ENCODE measurements at places on chromosomes 3 and 15. TPM values are rescaled to one million over a fixed set of nuclear protein-coding genes. Genes with fewer than 3 reads are reported as not detected.

Gene TUSC7
- not detected for total RNA-seq

Gene PLA2G4E
- total RNA-seq: not detected

Gene AHSG
- total RNA-seq: not detected

Gene FBN1
- 333 TPM for total RNA-seq

DNA sequence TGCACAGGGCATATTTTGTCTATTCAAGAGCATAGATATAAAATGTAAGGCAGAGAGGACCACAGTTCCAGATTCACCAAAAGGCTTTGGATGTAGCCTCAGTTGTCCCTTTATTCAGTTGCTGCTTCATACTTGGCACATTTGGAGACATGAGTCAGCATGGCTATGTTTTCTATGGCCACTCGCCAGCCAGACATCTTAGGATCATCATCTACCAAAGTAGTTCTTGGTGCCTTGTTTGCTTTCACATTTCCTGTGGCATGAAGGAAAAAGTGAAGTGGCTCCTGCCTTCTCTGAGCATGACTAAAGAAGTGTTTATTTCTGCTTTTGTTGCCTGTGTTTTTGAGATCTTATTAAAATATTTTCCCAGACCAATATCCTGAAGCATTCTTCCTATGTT is 7.2 kb downstream of the SUSD5 start:
- peak; percentile 65 for DNase-seq

- no peak for DNase-seq
These were observed 11.9 kb downstream of the VGLL4 start for GRCh38 chr3:11631820-11632219.

DNA sequence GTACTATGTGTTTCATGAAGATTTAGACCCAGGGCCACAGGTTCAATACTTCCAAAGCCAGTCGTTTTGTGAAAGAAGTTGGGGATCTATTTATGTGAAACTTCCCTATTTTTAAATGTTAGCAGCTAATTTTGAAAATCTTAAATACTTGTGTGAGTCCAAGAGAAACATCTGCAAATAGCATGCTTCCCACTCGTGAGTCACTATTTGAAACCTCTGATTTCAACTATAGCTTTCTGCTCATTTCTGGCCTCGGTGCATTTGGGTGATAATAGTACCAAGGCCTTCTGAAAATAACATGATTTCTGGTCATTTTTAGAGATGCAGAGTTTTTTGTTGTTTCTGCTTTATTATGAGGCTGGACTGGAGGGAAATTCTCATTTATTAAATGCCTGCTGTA is 110.0 kb downstream of the OPA1 start:
- peak; percentile 23 for DNase-seq

DNA sequence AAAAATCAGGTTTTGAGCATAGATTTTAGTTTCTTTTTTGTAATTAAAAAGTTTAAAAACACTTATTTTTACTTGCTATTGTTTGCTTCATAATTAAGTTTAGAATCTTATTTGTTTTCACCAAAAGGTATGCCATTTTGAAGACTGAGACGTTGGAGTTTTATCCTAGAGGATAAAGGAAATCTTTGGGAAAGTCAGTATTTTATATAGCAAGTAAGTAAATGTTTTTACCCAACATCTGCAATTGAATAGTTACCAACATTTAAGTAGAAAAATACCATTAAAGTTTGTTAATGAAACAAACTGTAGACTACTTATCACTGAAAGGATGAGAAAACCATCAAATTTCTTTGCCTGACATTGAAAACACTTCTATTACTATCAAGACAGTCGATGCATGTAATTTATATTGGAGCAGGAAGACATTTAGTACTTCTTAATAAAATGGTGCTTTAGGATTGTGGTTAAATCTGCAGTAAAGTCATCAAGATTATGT is 14.0 kb upstream of the CHD2 start:
- DNase-seq: peak; percentile 28

DNA sequence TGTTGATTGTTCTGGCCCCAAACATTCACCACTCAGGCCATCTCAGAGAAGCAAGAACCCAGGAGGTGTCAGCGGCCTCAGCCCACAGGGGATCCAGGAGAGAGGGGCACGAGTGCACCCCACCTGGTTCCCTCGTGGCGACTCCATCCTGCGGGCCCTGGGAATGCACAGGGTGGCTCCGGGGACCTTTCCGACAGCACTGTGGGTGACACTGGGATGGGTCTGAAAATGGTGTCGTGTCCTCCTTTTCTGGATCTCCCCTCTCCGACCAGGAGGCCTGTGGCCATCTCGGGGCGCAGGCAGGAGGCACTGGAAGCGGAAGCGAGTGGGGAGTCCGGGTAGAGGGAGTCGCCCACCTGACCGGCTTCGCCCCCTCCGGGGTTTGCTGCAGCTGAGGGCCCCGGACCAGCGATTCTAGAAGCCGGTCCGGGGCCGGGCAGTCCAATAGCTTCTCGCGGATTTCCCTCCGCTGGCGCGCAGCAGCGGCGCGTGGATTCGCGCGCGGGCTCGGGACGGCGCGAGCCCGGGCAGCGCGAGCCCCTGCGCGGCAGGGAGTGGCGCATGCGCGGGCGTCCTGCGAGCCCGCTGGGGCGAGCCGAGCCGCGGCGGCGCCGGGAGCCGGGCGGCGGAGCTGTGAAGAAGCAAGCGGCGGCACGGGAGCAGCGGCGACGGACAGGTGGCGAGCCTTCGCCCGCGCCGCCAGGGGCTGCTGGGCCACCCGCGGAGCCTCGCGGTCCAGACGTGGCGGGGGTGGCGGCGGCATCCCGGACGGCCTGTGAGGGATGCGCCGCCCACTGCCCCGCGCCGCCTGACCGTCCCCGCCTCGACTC is at the start of gene DOCK3:
DOCK3 (plus strand) TSS at position 579 of the 830 bp plus-strand sequence. CDS start 337 bp downstream, outside the sequence.
- DNase-seq: peak; percentile 50

GRCh38 chr15:33492434-33493052 is 181.8 kb downstream of the RYR3 start:
- no peak for DNase-seq

- no peak for DNase-seq
These were observed 117.6 kb upstream of the ETV5 start for GRCh38 chr3:186226482-186226881.

DNA sequence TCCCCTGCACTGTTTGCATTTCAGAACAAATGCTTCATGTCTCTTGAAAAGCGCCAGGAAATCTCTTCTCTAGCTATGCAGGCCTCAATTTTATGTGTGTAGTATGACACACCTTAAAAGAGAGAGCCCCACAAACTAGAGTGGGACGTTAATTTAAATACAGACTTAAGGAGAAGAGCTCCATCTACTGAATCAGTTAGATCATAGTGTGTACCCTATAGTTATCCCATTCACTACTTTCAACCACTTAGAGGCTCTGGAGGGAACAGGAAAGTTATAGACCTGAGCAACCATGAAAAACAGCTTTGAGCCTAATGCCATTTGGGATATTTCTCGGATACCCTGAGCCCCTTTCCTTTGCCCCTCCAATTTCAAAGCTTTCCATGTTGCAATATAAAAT is 153.7 kb downstream of the TIGIT start:
- no peak for DNase-seq

- peak; percentile 56 for DNase-seq
These were observed 36.1 kb upstream of the MYO5C start for GRCh38 chr15:52331490-52332240.

DNA sequence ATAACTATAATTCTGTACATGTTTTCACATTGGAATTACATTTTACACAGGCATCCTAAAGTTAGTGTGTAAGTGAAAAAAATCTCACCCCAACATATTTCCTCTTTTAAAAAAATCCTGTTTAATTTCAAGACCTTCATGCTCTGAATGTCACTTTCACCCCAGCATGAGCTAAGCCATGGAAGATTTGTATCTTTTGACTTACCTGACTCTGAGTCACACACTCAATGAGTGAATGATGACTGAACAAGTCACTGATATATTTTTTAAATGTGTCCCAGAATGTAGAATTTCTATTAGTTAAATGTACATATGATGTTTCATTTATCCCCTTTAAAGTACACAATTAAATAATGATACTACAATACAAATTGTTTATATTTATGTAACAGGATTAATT is 199.9 kb upstream of the RBMS3 start:
- DNase-seq: no peak

GRCh38 chr3:66722675-66723074 is 221.9 kb upstream of the LRIG1 start:
- peak; percentile 82 for DNase-seq

DNA sequence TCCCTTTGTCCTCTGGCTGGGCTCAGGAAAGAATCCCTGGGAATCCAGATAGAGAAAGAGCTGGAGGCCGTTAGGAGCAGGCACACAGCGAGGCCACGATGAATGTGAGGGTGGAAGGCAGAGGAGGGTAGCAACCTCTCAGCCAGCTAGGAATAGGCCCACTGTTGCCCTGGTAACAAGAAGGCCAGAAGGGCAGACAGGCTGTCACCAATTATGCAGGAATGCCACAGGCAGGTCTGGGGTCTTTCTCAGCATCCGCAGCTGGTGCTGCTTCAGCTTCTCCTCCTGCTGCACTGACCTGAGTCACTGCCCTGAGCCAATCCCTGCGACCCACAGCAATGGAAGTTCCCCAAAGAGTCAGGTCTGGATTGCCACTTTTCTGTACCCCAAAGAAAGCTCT is 62.8 kb upstream of the C3orf80 start:
- no peak for DNase-seq

- DNase-seq: no peak
These were observed 10.0 kb downstream of the FAM107A start for GRCh38 chr3:58567251-58567515.

GRCh38 chr3:72485641-72486040 is 362.6 kb downstream of the SHQ1 start:
- no peak for DNase-seq

DNA sequence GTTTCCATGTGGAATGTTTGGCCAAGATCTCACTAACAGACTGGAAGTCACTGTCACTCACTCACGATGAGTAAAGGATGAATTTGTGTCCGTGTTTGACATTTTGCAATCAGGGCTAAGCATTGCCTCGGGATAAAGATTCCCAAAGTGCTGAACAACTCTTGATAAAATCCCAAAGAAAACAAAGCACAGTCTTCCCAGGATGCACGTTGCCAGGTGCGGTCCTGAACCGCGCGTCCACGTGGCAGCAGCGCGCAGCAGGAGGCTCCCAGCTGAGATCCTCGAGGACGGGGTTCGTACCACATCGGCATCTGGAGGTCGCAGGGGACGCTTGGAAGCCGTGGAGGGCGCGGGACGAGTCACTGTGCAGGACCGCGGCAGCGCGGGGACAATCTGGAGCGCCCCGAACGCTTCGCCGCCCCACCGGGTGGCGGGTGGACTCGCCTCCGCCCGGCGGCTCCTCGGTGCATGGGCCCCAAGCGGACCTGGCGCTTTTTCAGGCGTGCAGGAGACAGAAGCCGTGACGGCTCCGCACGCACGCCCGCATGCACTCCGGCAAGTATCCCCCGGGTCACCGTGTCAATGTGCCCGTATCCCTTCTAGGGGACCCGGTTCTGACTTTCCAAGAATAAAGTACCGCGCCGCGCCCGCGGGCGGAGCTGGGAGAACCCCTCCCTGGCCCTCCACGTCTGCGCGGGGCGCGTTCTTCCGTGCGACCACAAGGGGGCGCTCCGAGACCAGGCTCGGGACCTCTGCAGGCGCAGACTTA is 17.7 kb downstream of the CPN2 start:
- DNase-seq: peak; percentile 85

GRCh38 chr3:72347819-72348319 is 500.4 kb downstream of the SHQ1 start:
- DNase-seq: peak; percentile 42

DNA sequence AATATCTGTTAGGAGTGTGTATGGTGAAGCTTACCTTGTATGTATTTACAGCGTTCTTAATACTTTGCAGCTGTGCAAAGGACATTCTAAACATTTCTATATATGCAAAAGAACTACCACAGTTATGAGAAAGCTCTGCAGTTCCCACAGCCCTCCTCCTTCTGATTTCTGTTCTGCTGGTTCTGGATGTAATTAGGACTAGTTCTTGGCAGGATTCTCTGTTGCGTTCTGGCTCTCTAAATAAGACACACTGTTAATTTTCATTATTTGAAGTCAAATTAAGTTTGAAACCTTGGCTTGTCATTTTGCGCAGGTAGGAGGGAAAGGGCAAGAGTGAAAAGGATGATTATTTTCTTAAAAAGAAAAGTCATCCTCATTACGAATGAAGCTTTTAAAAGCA is 76.4 kb downstream of the FNDC3B start:
- DNase-seq: no peak

- no peak for DNase-seq
These were observed 8.3 kb downstream of the IQSEC1 start for GRCh38 chr3:13064964-13065363.

DNA sequence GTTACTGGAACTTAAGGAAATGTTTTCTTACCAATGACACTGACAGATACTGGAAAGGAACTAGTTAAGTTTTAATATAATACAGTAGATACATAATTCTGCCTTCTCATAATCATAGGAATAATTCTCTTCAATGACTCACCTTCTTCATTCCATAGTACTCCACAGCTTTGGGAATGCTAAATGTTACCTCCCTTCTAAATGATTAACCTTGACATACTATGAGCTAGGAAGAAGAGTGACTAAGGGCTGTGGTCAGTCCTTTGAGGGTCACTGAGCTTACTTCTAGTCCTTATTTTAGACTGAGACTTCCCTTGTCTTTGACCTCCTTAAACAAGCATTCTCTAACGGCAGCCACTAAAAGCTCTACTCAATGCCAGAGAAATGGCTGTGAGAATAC is 69.6 kb upstream of the PPIB start:
- DNase-seq: no peak

DNA sequence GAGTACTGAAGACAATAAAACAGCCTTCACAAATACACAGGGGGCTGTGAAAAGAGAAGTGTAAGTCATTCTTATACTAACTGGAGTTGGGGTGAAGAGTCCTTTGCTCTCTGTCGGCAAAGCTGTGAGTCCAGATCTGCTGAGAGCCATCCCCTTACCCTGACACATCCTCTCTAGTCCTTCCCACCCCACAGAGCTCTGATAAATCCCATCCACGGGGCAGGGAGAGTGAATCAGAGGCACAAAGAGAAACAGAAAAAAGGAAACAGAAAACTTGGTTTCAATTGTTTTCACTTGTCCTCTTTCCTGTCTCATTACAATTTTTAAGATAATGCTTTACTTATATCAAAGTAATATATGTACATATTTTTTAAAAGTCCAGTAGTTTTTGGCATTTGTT is 18.2 kb upstream of the ZNF639 start:
- no peak for DNase-seq

GRCh38 chr15:50140098-50140497 is 21.1 kb upstream of the ATP8B4 start:
- no peak for DNase-seq

- DNase-seq: peak; percentile 19
These were observed 93.7 kb downstream of the MCTP2 start for GRCh38 chr15:94324835-94325767.

DNA sequence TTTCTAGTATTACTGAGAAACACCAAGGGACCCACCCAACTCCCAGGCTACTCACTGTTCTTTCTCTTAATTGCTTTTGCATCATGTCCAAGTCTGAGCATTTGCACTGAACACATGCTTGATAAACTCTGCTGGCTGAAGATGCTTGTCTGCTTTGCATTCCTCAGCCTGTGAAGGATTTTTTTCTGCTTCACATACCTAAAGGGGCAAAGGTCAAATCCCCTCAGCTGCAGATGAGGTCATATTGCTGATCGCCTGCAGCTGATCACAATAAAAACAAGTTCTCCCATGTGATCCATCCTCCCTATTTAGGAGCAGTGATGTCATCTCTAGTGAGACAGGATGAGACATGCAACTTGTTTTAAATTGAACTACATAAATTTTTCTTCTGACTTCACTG is 84.6 kb upstream of the DCBLD2 start:
- DNase-seq: peak; percentile 99

All from fibroblast of villous mesenchyme (primary cell).